Osteocyte (in vitro differentiated cells): ENCODE measurements at places on chromosomes 16 and 17.

DNA sequence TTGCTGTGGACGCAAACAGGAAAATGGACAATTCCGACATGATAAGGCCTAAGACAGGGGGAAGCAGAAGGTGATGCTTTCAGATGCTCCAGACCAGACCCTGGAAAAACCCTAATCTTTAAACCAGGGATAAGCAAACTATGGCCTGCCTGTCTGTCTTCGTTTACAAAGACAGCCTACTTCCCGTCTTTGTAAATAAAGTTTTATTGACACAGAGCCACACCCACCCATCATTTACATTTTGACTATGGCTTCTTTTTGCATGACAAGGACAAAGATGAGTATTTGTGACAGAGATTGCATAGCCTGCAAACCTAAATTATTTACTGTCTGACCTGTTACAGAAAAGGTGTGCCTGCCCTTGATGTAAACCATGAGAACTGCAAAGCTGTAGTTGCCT, 177.9 kb downstream of the WSCD1 start:
- DNase-seq: no peak

DNA sequence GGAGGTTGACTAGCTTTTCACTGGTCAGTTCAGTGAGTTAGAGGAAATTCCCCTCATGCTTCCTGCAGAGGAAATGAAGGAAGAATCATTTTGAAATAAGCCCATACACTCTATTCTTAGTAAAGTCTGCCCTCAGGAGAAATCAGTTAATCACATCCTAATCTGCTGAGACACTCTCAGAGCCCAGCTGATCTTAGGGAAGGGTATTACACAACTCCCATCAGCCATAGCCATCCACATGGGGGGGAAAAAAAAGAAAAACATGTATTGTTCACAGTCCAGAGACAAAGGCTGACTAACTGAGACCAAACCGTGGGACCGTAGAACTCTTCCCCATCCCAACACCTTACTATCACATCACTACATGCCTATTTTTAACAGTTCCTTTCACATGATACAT, 722.3 kb downstream of the CDH8 start:
- no peak for DNase-seq

- peak; percentile 87 for DNase-seq
Measured at GRCh38 chr17:11598274-11599221, at the start of gene DNAH9. Gene DNAH9 (plus strand): TSS chr17:11598470. CDS start chr17:11598499, 29 bp downstream.

DNA sequence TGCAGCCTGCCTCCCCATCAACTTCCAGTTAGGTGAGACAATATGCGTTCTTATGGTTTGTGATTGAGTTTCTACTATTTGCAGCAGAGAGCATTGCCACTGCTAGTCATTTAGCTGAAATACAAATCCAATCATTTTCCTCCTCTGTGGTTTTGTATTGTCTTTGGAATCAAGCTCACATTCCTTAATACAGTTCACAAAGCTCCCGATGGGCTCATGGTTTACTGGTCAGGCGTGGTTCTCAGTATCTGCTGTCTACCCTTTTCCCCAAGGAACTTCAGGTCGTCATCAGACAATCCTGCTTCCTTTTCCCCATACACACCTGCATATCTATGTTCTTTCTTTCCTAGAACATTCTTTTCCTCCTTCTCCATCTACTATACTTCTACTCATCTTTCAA, 69.6 kb upstream of the GAS7 start:
- DNase-seq: no peak

DNA sequence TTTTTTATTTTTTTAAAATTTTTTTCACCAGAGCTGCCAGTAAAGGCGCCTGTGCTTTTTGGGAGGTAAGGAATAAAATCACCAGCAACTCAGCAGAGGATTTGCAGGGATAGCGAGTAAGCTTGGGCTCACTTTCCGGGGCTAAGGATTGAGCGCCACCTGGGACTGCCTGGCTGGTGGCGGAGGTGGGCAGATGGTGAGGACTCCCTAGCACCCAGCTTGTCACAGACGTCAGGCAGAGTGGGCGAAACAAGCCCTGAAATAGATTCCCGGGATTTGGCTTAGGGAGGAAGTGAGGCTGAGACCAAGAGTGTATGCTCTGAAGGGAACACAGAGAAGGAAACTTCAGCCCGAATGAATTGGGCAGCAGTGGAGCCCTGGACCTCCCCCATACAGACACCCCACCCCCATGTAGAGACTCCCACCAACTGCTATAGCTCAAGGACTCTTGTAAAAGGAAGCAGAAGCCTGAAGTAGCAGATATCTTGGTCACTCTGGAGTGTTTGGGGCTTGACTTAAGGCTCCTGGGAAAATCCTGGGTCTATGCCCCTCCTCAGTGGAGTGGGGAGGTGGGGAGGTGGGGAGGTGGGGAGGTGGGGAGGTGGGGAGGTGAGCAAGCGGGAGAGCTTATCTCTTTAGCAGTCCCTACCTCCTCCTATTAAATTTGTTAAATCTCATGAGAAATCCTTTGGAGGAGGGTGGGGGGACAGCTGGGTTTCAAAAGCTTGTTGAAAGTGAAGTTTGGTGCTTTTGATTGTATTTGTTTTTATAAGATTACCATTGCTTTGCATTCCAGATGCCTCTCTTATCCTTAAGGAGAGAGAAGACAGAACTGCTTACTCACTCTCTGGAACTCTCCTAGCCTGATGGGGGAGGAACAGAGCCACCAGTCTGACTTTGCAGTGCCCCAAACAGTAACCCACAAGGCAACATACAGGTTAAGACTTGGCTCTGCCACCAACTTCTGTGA, 8.2 kb downstream of the ARL4D start:
- no peak for DNase-seq

DNA sequence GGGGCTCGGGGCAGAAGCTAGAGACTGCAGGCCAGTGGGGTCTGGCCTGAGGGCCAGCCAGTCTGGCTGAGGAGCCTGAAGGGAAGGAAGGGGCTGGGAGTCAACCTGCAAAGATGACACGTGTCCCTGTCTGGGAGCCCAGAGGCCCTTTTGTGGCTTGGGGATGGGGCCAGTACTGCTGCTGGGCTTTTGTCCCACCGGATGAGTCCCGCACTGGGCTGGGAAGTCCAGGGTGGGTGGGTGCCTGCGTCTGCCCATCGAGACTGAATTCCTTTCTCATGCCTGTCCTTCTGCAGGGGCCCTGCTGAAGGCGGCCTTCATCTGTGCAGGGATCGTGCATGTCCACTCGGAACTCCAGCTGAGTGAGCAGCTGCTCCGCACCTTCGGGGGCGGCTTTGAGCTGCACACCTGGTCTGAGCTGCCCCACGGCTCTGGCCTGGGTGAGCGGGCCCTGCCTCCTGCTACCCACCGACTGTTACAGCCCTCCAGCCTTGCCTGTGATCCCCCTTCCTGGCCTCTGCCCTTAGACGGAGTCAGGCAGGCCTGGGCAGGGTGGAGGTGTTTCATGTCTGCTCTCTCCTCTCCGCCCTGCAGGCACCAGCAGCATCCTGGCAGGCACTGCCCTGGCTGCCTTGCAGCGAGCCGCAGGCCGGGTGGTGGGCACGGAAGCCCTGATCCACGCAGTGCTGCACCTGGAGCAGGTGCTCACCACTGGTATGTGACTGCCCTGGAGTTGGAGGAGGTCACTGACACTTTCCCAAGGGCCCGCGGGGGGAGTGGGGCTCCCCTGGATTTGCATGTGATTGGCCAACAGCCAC, 20.9 kb downstream of the FCSK start:
- no peak for DNase-seq

DNA sequence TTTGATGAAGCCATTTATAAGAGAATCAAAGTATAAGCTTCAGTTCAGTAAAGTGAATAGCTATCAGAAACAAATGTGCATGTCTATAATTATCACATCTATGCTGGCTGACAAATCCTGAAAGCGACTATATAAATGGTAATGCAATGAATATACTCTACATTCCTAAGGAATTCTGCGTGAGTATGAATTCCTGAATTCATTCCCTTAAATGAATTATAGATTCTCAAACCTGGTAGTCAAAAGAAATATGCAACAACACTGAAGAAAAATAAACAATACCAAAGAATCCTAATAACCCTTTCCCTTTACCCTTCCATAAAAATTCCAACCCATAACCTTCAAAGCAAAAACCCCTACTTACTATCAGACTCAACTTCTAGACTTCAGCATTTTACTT, 416.6 kb upstream of the PMFBP1 start:
- no peak for DNase-seq

GRCh38 chr17:73910821-73911515, 266.7 kb upstream of the SDK2 start:
- DNase-seq: peak; percentile 11
